ENCODE measurements at places on chromosomes 2 and 18. TPM values are rescaled to one million over a fixed set of nuclear protein-coding genes. Genes with fewer than 3 reads are reported as not detected.

Gene ABHD1
- total RNA-seq = 0.65 TPM

GRCh38 chr2:101109451-101110118 lies 41.6 kb downstream of the TBC1D8 start:
- DNase-seq = no peak

DNA sequence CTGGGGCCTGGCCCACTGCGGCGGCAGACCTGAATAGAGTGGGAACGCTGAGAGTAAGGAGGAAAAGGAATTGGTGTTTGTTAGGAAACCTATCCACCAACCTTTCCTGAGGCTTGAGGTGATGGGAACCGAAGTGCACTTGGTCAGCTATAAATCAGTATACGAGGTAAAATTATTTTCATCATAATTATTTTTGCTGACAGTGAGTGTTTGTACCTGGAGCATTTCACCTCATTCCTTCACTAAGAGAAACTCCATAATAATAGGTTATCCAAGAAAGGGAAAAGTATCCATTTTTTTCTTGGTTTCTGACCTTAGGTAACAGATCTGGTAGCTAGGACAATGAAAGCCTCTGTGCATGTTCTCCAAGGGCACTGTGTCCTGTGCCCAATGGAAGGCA lies 138.6 kb upstream of the RGPD4 start:
- DNase-seq = no peak

- DNase-seq = no peak
These were observed 17.8 kb downstream of the NPC1 start for GRCh38 chr18:23568281-23569138.

DNA sequence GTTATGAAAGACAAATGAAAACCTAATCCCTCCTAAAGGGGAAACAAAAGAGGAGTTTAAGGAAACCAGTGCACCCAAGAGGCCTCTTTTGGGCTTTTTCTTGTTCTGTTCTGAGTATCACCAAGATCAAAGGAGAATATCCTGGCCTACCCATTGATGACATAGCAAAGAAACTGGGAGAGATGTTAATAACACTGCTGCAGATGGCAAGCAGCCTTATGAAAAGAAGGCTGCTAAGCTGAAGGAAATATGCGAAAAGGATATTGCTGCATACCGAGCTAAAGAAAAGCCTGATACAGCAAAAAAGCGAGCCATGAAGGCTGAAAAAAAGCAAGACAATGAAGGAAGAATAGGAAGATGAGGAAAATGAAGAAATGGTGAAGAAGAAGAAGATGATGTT lies 23.6 kb upstream of the STAT4 start:
- DNase-seq = peak; percentile 17

Gene MOCOS
- total RNA-seq = 1.1 TPM

Gene COL6A3
- total RNA-seq = 0.41 TPM

All from neural progenitor cell (in vitro differentiated cells).